ENCODE measurements at places on chromosomes 2 and 18.
A peak's percentile ranks its signal among the peaks of the same experiment; 100 is the strongest.

DNA sequence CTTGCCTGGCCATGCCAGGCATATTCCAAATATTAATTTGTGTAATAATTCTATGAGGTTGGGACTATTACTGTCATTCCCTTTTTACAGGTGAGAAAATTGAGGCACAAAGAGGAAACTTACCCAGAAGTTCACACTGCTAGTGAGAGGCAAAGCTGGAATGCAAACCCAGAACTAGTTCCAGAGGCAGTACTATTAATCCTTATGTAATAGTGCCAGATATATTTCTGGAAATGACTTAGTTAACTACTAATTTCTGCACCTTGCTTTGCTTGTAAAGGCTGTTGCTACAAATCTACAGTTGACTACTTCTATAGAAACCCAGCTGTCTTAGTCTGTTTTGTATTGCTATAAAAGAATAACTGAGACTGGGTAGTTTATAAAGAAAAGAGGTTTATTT is 5.3 kb upstream of the CFLAR start:
- no peak for DNase-seq
- H3K27ac ChIP-seq, result no peak overlapping the region
- H3K36me3 ChIP-seq, result peaks cover 14% of the 10 kb centered on the region
- H3K4me3 ChIP-seq, result no peak overlapping the region
- H3K27me3 ChIP-seq, result no peaks in the 10 kb centered on the region

GRCh38 chr2:223744580-223744979 is 92.8 kb downstream of the AP1S3 start:
- no peak overlapping the region for H3K4me3 ChIP-seq
- DNase-seq, result no peak
- H3K4me1 ChIP-seq, result no peaks in the 10 kb centered on the region

- DNase-seq, result no peak
- H3K27ac ChIP-seq, result no peak overlapping the region
- no peak overlapping the region for H3K4me3 ChIP-seq
- no peaks in the 10 kb centered on the region for H3K36me3 ChIP-seq
- no peaks in the 10 kb centered on the region for H3K27me3 ChIP-seq
- H3K4me1 ChIP-seq, result no peaks in the 10 kb centered on the region
Measured at GRCh38 chr18:60873708-60874107, 459.5 kb upstream of the CDH20 start.

DNA sequence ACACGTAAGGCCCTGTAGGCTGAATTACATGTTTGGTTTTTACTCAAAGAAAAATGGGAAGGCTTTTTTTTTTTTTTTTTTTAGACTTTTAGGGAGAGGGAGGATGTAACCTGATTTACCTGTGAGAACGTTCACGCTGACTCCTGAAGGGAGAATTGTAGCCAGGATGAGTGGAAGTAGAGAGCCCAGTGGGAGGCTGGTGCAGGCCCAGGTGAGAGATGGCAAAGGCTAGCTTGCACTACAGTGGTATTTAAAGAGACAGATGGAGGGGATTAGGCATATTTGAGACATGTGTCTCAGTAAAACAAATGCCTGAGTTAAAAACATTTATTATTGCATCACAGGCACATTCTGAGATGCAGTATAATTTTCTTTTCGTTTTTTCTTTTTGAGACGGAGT is 107.9 kb downstream of the CCDC85A start:
- H3K27ac ChIP-seq, result no peak overlapping the region
- no peaks in the 10 kb centered on the region for H3K36me3 ChIP-seq
- H3K4me3 ChIP-seq, result no peak overlapping the region
- no peaks in the 10 kb centered on the region for H3K4me1 ChIP-seq
- no peak for DNase-seq

GRCh38 chr18:75472906-75473305 is 45.4 kb upstream of the SMIM21 start:
- DNase-seq, result no peak
- H3K4me1 ChIP-seq, result no peaks in the 10 kb centered on the region
- no peaks in the 10 kb centered on the region for H3K36me3 ChIP-seq
- H3K27me3 ChIP-seq, result peaks cover 20% of the 10 kb centered on the region
- H3K27ac ChIP-seq, result no peak overlapping the region

GRCh38 chr2:190947711-190948251 is 66.2 kb downstream of the STAT1 start:
- H3K36me3 ChIP-seq, result peaks cover 3% of the 10 kb centered on the region
- no peak for DNase-seq
- H3K27ac ChIP-seq, result peak overlapping the region; percentile 6
- H3K4me1 ChIP-seq, result peaks cover 5% of the 10 kb centered on the region

GRCh38 chr2:124740636-124741035 is 715.5 kb downstream of the CNTNAP5 start:
- no peak overlapping the region for H3K4me3 ChIP-seq
- H3K36me3 ChIP-seq, result no peaks in the 10 kb centered on the region
- DNase-seq, result no peak
- no peaks in the 10 kb centered on the region for H3K4me1 ChIP-seq
- no peaks in the 10 kb centered on the region for H3K27me3 ChIP-seq

- no peaks in the 10 kb centered on the region for H3K36me3 ChIP-seq
- no peaks in the 10 kb centered on the region for H3K27me3 ChIP-seq
- peaks cover 4% of the 10 kb centered on the region for H3K4me1 ChIP-seq
- H3K27ac ChIP-seq, result no peak overlapping the region
Measured at GRCh38 chr2:43041661-43042360, 184.6 kb downstream of the ZFP36L2 start.

DNA sequence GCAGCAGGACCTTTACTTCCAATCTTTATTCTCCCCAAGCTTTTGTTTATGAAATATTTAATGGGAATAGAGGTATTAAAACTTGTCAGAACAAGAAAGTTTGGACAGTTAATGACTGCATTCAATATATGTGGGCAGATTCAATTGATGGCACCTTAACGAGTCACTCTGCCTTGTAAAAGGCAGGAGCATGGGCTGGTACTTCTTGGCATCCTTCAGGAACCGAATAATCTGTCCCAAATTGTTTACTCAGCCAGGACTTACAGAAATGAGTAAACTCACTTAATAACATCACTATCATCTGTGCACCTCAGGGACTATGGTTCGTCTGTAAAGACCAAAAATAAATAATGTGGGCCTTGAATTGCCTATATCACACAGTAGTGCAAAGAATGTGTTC is 1280.3 kb upstream of the TMEFF2 start:
- no peak overlapping the region for H3K4me3 ChIP-seq
- H3K27me3 ChIP-seq, result no peaks in the 10 kb centered on the region
- no peak for DNase-seq
- H3K36me3 ChIP-seq, result no peaks in the 10 kb centered on the region
- H3K4me1 ChIP-seq, result peaks cover 35% of the 10 kb centered on the region
- H3K27ac ChIP-seq, result no peak overlapping the region

- no peak overlapping the region for H3K4me3 ChIP-seq
- DNase-seq, result no peak
- no peaks in the 10 kb centered on the region for H3K36me3 ChIP-seq
Measured at GRCh38 chr2:198054299-198054698, 249.9 kb downstream of the PLCL1 start.

- H3K27ac ChIP-seq, result no peak overlapping the region
- no peaks in the 10 kb centered on the region for H3K36me3 ChIP-seq
- H3K4me1 ChIP-seq, result no peaks in the 10 kb centered on the region
- DNase-seq, result no peak
- H3K27me3 ChIP-seq, result peaks cover 5% of the 10 kb centered on the region
- no peak overlapping the region for H3K4me3 ChIP-seq
Measured at GRCh38 chr18:33826151-33826550, 248.1 kb downstream of the ASXL3 start.

DNA sequence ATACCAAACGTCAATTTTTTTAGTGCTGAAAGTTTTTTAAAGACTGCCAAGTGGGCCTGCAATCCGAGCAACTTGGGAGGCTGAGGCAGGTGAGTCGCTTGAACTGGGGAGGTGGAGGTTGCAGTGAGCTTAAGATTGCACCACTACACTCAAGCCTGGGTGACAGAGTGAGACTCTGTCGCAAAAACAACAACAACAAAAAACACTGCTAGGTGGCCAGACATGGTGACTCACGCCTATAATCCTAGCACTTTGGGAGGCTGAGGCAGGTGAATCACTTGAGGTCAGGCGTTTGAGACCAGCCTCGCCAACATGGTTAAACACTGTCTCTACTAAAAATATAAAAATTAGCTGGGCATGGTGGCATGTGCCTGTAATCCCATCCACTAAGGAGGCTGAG is 202.8 kb upstream of the COPS8 start:
- H3K27me3 ChIP-seq, result peaks cover 9% of the 10 kb centered on the region
- H3K36me3 ChIP-seq, result no peaks in the 10 kb centered on the region
- no peak for DNase-seq
- H3K4me3 ChIP-seq, result no peak overlapping the region

GRCh38 chr2:15823459-15824396 is 116.6 kb upstream of the MYCN start:
- H3K27me3 ChIP-seq, result peaks cover 11% of the 10 kb centered on the region
- H3K4me1 ChIP-seq, result no peaks in the 10 kb centered on the region
- no peak for DNase-seq
- no peaks in the 10 kb centered on the region for H3K36me3 ChIP-seq
- no peak overlapping the region for H3K27ac ChIP-seq
- no peak overlapping the region for H3K4me3 ChIP-seq

DNA sequence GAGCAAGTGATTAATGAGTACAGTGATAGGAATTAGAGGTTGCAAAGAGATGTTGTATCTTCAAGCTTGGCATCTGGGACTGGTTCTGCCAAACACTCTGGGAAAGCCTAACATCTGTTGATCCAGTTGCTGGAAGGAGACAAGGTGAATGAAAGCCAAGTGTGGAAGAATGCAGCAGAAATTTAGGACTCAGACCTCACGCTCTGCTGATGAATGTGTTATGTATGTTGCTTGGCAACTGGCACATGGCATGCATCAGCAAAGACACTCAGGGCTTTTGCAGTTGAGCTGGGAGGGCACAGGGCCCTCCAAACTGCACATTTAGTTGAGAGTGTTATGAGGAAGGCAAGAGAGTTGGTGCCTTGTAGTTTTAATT is 105.5 kb downstream of the COLEC12 start:
- no peak overlapping the region for H3K4me3 ChIP-seq
- H3K27me3 ChIP-seq, result peaks cover 8% of the 10 kb centered on the region
- H3K4me1 ChIP-seq, result no peaks in the 10 kb centered on the region
- H3K36me3 ChIP-seq, result no peaks in the 10 kb centered on the region

GRCh38 chr2:118834901-118835745 is 12.3 kb downstream of the EN1 start:
- H3K36me3 ChIP-seq, result no peaks in the 10 kb centered on the region
- H3K27me3 ChIP-seq, result peaks cover 76% of the 10 kb centered on the region
- H3K27ac ChIP-seq, result peak overlapping the region; percentile 59
- H3K4me3 ChIP-seq, result peak overlapping the region; percentile 74
- DNase-seq, result no peak

GRCh38 chr18:62963507-62963906 is 248.2 kb downstream of the PHLPP1 start:
- no peak overlapping the region for H3K27ac ChIP-seq
- H3K27me3 ChIP-seq, result no peaks in the 10 kb centered on the region
- H3K36me3 ChIP-seq, result peaks cover 34% of the 10 kb centered on the region
- H3K4me1 ChIP-seq, result no peaks in the 10 kb centered on the region
- DNase-seq, result no peak

DNA sequence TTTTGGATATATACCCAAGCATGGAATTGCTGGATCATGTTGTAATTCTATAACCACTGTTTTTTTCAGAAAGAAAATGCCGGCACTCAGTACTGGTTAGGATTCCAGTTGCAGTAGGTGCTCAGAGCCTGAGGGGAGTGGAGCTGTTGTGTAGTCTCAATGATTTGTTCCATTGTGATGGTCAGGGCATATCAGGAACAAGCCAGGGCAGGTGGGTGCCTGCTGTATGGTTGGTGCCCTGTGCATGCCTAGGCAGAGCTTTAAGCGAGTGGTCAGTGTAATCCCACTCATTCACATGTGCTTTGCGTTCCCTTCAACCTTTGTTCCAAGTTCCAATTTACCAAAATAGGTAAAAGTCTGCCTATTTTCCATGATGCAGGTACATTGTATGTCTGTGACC is 100.9 kb downstream of the FHOD3 start:
- peaks cover 10% of the 10 kb centered on the region for H3K27me3 ChIP-seq
- H3K4me1 ChIP-seq, result no peaks in the 10 kb centered on the region
- H3K4me3 ChIP-seq, result no peak overlapping the region
- DNase-seq, result no peak

DNA sequence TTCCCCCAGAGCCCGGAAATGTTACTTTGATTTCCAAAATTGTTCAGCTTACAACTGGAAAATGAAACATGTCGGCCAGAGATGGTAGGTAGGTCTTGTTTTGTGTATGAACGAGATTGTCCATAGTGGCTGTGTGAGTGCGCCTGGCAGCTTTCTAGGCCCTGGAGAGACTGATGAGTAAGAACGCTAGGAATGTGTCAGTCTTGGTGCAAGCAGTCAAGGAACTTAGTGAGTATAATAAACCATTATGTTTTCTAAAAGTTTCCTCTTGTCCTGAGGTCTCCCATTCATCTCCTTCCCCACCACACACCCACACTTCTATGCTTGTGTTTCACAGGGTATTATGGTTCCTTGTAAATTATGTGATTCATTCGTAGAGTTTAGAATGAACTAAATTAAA is 234.2 kb downstream of the CDH2 start:
- no peaks in the 10 kb centered on the region for H3K4me1 ChIP-seq
- no peaks in the 10 kb centered on the region for H3K27me3 ChIP-seq
- H3K4me3 ChIP-seq, result no peak overlapping the region
- DNase-seq, result no peak
- H3K36me3 ChIP-seq, result no peaks in the 10 kb centered on the region

- H3K27ac ChIP-seq, result no peak overlapping the region
- no peaks in the 10 kb centered on the region for H3K4me1 ChIP-seq
- no peaks in the 10 kb centered on the region for H3K36me3 ChIP-seq
- H3K4me3 ChIP-seq, result no peak overlapping the region
- H3K27me3 ChIP-seq, result peaks cover 13% of the 10 kb centered on the region
Measured at GRCh38 chr18:21218862-21219261, 23.2 kb upstream of the GREB1L start.

All from stimulated activated naive B cell treated with anti-CD40 and anti-IgM and Interleukin-4, amounts not matched to agents 10 μg/mL and 1 μg/mL and 100 μg/mL, for 72 hours (primary cell).